Mesothelial cell of epicardium (in vitro differentiated cells): ENCODE measurements at places on chromosomes 13 and 19. TPM values are rescaled to one million over a fixed set of nuclear protein-coding genes. Genes with fewer than 3 reads are reported as not detected.

DNA sequence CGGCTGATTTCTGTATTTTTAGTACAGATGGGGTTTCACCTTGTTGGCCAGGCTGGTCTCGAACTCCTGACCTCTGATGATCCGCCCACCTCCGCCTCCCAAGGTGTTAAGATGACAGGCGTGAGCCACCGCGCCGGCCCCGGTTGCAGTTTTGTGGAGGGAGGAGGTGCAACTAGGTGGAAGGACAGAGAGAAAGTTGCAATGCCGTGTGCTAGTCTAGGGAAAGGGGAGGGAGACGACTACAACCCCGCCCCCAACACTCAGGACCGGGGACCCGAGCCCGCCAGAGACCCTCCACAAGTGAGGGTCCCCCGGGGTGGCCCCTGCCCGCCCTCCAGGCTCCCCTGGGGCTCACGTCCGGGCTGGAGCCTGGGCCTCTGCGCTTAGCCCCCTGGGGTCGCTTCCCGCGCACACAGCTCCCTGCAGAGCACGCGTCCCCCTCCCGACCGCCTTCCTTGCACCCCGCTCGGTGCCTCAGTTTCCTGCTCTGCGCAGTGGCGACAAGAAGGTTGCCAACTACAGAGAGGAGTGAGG lies 1.2 kb upstream of the ARID3A start:
- DNase-seq: no peak

GRCh38 chr19:1049106-1049505 lies 9.2 kb downstream of the ABCA7 start:
- no peak for DNase-seq

DNA sequence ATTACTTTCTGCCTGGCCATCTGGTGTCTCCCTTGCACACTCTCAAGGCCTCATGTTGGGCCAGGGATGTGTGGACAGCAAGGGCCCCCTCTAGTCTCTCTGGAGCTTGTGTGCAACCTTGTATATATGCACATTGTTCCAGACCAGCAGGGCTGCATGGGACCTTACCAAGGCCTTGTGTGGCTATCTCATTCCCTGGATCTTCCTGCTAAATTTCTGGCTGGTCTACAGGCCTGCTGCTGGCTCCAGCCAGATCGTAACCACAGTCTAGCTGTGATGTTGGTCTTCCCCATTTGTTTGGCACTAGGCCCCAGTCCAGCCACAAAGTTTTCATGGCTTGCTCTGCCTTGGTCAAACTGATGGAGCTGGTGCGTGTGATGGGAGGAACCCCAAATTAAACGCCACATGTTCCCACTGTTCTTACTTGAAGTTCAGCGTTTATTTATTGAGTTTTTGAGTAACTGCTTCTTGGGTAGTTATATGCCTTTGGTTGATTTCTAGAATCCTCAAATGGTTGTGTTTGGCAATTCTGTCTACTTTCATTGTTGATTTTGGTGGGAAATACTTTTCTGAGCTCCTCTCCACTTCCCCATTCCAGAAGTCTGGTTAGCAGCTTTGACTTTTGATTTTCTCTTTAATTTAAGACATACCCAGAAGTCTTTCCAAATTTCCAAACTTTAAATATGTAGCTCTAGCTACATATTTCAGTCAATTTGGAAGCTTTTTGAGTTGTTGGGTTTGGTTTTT lies 56.4 kb downstream of the SIPA1L3 start:
- no peak for DNase-seq

- no peak for DNase-seq
Observed at GRCh38 chr13:102677122-102677521, 17.7 kb downstream of the METTL21C start.

GRCh38 chr19:30529876-30530275 lies 157.7 kb downstream of the ZNF536 start:
- no peak for DNase-seq

DNA sequence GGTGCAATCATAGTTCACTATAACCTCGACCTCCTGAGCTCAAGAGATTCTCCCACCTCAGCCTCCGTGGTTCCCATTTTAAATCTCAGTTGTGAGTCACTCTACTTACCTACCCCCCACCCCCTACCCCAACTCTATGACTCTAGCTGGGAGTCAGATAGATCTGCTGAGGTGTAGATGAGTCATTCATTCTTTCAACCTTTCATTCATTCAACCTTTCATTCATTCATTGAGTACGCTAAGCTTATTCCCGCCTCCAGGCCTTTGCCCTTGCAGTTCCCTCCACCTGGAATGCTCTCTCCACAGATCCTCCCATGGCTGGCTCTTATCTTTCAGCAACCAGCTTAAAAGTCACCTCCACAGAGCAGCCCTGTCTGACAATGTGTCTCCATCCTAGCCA lies 1.1 kb upstream of the MAST1 start:
- DNase-seq: no peak

DNA sequence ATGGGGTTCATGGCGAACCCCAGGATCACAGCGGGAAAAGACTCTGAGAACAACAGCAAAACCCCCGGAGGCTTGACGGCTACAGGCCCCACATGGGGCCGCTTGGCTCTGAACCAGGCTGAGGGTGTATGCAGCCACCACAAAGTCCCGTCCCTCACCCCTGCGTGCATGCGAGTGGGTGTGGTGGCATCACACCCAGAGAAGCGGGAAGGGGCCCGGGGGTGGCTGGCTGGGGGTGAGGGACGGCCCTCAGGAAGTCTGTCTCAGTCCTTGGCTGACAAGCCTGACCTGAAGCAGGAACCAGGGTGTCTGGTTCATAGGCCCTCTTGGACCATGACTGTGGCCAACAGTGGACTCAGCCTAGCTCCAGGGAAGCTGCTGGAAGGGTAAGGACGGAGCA lies 34.2 kb downstream of the CEBPG start:
- DNase-seq: no peak

Gene PDCD2L
- total RNA-seq: 10.0 to 16.5 TPM (median 12.5 TPM) in 3 replicates

Gene MEF2B
- 1.4 to 2.9 TPM (median 2.8 TPM) in 3 replicates for total RNA-seq

Gene SIGLEC10
- total RNA-seq: not detected in 3 replicates

Gene LRRC63
- 0.38 to 0.42 TPM (median 0.42 TPM) in 3 replicates for total RNA-seq

Gene DZIP1
- total RNA-seq: 57.6 to 62.8 TPM (median 62.7 TPM) in 3 replicates
